Stimulated activated CD4-positive, alpha-beta T cell treated with anti-CD3 and anti-CD28 coated beads, Interleukin-4, amount 100 ng/mL, for 24 hours (primary cell): ENCODE measurements at places on chromosomes 4 and X.

DNA sequence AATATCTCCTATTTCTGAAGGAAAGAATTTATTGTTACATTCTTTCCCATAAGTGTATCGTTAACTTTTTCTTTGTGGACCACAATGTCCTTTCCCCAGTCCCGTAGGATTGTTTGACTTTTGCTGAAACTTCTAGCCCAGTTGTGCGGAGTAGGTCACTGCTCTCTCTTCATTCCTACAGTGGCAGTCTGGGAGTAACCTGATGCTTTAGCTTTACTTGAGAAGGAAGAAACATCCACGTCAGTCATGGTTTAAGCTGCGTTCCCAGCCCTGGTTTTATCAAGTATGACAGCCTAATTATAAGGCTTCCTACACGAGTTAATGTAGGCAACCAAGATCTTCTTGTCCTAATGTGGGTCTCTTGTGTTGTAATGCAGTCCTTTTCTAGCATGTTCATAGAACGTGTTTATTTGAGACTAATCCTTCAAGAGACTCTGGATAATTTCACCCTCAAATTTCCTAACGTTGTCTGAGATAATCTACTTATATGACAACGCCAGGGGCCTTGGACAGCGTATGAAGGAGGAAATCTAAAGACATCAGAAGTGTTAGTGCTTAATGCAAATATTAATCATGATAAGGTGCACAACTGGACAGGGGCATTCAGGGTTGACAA is 40.8 kb upstream of the GRPR start:
- no peak for DNase-seq

DNA sequence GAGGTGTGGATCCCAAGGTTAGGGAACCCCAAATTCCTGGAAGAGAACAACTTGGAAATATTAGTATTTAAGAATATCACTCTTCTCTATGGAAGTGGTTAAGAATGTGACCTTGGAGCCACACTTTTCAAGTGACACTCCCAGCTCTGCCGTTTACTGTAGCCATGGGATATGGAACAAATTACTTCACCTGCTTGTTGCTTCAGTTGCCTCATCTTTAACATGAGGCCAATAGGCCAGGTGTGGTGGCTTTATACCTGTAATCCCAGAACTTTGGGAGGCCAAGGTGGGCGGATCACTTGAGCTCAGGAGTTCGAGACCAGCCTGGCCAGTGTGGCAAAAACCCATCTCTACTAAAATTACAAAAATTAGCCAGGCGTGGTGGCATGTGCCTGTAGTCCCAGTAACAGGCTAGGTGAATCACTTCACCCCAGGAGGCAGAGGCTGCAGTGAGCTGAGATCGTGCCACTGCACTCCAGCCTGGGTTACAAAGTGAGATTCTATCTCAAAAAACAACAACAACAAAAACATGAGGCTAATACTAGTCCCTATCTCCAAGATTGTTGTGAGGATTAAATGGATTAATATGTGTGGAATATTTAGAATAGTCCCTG is 13.0 kb downstream of the IL13RA1 start:
- DNase-seq, result no peak

DNA sequence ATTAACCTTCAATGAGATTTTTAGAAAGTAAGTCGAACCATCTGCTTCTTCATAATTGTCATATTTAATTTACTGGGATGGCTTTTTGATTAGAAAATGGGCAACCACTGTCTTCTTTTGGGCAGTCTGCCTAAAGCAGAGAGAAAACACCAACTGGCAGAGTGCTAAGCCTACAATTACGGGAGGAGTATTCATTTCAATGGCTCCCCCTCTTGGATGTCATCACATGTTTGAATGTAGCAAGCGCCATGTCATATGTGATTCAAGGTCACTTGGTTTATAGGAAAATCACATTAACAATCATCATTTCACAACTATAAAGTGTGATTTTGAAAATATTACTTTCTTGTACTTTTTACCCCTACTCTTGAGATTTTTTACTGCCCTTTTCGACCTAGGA is 261.9 kb downstream of the FRMPD4 start:
- no peak for DNase-seq

DNA sequence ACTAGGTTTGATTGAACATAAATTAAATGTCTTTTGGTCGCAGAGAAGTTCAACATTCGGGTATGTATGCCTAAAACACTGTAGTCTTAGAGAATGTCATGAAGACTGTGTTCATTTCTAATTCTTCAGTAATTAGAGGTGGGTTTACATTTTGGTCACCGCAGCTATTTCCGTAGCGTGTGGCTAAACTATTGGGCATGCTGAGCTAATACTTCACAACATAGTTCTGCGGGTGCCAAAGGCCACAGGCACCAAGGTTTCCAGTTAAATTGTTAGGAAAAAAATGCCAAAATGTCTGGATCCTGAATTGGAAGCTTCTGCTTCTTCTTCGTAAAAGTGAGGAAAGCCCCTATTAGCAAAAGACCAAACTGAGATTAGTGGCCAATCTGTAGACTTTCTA is 25.1 kb downstream of the SMIM31 start:
- DNase-seq, result no peak

DNA sequence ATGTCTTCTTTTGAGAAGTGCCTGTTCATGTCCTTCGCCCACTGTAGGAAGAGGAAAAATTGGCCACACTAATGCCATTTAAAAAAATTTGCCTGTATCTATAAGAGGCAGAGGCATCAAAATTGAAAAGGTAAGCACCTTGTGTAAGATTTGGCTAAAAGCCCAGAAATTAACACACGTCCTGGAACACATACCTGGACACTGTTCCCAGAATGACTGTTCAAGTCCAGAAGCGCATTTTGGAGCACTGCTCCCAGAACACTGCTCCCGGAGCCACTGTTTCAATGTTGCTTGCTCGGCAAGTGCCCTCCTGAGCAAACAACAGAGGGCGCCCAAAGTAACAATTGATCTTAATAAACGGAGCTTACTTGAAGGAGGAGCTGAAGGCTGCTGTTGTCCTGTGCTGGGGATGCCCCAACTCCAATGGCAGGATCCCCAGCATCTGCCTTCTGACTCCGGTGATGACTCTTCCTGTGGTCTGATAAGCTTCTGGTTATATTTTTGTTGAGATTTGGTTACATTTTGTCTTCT is 1958.6 kb downstream of the C4orf33 start:
- no peak for DNase-seq

DNA sequence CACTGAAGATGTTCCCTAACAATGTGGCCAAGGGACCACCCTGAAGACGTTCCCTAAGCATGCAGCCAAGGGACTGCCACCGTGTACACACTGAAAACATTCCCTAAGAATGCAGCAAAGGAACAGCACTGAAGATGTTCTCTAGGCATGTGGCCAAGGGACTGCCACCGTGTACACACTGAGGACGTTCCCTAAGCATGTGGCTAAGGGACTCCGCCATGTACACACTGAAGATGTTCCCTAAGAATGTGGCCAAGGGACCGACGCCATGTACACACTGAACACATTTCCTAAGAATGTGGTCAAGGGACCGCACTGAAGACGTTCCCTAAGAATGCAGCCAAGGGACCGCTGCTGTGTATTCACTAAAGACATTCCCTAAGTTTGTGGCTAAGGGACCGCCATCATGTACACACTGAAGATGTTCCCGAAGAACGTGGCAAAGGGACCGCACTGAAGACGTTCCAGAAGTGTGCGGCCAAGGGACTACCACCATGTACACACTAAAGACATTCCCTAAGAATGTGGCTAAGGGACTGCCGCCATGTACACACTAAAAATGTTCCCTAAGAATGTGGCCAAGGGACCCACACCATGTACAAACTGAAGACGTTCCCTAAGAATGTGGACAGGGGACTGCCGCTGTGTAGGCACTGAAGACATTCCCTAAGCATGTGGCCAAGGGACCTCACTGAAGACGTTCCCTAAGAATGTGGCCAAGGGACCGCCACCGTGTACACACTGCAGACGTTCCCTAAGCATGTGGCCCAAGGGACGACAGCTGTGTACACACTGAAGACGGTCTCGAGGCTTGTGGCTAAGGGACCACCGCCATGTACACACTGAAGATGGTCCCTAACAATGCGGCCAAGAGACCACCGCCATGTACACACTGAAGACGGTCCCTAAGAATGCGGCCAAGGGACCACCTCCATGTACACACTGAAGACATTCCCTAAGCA is 54.8 kb downstream of the DHRSX start:
- no peak for DNase-seq

- no peak for DNase-seq
Measured at GRCh38 chr4:81688085-81688484, 216.4 kb upstream of the RASGEF1B start.

GRCh38 chr4:158170691-158171561 is 1.9 kb downstream of the GASK1B start:
- DNase-seq, result no peak

GRCh38 chr4:86014599-86014998 is 345.3 kb downstream of the MAPK10 start:
- no peak for DNase-seq

DNA sequence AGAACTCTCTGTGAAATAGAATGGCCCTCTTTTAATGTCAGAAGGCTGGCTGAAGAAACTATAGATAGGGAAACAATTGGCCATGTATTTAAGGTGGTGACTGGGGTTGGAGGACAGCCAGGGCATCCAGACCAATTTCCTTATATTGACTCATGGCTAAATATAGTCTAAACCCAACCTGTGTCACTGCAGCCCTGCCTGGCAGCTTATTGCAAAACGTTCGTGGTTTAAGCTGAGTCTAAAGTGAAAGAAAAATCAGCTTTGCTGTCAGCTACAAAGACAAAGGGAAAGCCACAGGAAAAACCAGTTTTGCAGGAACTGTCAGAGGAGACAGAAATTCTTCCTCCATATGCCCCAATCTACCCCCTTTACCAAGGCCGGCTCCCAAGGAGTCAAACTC is 902.8 kb upstream of the NDST4 start:
- DNase-seq, result no peak

GRCh38 chr4:73735231-73735630 is 5.1 kb upstream of the CXCL8 start:
- DNase-seq, result no peak

DNA sequence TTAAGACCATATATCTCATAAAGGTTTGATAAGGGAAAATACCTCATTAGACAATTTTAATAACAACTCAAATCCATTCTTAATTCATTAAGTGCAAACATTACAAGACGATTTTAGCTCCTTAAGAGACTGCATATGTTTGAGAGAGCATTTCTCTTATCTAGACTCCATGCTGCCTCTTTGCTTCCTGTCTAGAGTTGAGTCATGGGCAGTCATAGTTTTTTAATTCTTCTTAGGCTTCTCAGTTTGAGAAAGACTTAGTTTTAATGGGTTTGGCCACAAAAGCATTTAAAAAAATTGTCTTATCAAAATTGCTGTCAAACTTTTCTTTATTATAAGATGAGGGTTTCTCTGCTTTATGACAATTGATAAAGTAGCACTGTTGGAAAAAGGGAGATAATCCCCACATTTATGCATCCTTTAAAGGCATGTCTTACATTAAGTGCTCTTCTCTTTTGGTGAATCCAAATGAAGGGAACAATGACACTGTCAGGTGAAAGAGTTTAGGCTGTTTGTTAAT is 713.4 kb downstream of the PCDH18 start:
- DNase-seq, result no peak

DNA sequence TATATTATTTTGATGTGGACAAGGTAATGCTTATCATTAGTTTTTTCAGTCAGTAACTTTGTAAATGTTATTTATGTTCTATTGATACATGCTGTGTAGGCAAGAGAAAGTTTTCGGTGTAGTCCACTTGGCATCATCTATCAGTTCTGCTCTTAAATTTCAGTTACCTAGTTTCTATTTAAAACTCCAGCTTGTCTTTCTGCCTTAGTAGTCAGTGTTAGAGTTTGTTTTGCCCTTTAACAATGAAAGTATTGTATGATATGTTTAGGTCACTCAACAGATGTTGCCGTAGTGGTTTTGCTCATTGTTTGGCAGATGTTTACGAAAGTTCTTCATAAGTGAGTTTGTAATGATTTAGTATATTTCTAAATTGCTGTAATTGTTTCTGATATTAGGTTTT is 34.9 kb upstream of the FHDC1 start:
- no peak for DNase-seq

GRCh38 chr4:159349332-159349731 is 246.5 kb downstream of the RAPGEF2 start:
- DNase-seq, result no peak

DNA sequence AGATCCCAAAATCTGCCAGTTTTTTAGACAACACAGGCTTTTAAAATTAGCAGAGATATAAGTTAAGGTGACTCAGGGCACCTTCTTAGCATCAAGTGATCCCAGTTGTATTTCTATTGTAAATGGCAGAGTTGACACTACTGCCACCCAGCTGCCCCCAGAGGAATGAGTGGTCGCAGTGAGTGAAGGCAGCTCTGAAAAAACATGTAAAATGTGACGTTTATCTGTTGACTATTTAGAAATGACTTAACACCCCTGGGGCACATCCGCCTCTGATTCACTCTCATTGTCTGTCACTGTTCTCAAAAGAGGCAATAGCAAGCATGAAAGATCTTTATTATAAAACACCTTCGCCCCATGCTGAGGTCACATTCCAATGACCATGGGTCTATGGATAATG is 592.4 kb downstream of the ACTRT1 start:
- no peak for DNase-seq
